ENCODE measurements at places on chromosomes 1 and 21.

DNA sequence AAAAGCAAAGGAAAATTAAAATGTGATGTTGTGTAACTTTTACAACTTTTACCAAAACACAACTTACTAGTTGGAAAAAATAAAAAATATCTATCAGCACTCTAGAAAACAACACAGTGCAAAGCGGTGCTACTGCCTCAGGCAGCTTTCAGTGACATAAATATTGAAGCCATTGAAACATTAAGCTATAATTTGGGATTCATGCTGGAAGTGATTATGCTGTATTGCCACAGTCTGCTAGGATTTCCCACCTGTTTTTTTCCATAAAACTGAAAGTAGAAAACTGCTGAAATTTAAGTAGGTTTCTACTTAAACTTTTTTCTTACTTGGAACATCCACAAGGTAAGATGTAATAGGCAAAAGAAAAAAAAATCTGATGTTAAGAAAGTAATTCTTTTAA lies 674.4 kb downstream of the KCNT2 start:
- DNase-seq = no peak

GRCh38 chr1:181675091-181675917 lies 192.0 kb downstream of the CACNA1E start:
- DNase-seq = no peak

GRCh38 chr1:26218906-26219494 lies 15.0 kb upstream of the CEP85 start:
- no peak for DNase-seq

DNA sequence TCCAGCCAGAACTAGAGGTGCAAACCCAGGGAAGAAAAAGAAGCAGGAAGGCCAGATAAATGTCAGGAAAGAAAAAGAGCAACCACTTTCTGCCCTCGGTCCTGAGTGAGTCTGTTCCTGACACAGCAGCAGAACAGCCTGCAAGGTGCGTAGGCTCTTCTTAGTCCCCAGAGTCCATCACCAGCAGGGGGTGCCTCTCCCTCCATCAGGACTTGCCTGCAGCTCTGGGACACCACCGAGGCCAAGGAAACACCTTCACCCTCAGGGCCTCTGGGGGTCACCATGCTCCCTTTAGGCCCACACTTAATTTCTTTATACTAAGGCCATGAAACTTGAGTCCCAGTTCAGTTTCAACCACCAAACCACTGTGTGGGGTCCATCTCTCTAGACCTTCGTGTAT lies 43.7 kb upstream of the NFASC start:
- DNase-seq = no peak

DNA sequence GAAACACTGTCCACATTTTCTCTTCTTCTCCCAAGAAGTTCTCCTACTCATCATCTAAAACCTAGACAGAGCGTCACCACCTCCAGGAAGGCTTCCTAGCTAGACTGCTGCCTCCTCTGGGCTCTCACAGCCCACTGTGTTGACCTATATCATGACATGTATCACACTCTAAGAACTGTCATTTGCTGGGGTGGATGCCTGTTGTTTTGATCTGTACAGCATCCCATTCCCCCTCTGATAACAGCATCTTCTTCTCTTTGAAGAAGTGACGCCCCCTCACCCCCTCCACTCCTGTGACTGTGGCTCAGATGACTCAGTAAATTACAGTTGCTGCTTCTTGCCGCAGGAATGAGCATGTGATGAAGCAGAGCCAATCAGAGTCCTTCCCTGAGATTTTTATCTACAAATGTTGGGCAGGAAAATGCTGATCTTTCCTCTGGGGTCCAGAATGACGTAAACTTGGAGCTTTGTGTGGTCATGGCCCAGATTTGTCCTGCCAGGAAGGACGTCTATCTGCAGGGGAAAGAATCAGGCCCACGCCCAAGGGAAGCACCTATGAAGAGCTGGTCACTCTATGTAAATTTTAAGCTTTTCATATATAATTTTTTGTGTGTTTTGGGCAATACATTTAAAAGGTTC lies 28.0 kb upstream of the FOXO6 start:
- no peak for DNase-seq

GRCh38 chr1:11805422-11806306 lies at the start of the genes CLCN6 and MTHFR:
CLCN6 (plus strand) TSS chr1:11806191; CDS start chr1:11806263, 72 bp downstream.
MTHFR (minus strand) TSS chr1:11805964; CDS start chr1:11803116, 2,848 bp downstream.
- peak; percentile 95 for DNase-seq

DNA sequence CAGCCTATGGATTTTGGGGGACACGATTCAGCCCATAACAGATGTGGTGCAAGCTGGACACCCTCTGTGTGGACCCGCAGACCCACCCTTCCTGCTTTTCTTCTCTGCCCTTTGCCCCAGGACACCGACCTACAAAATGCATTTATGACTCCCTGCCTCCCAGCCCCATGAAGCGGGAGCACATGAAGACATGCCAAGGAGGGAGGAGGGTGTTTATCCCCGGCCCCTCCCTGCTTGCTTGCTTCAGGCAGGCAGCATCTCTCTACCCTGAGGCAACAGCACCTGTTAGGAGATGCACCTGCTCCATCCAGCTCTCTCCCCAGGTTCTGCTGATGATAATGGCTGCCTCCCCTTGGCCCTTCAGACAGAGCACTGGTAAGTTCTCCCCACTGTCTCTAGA lies 187.5 kb downstream of the PSMG1 start:
- no peak for DNase-seq

DNA sequence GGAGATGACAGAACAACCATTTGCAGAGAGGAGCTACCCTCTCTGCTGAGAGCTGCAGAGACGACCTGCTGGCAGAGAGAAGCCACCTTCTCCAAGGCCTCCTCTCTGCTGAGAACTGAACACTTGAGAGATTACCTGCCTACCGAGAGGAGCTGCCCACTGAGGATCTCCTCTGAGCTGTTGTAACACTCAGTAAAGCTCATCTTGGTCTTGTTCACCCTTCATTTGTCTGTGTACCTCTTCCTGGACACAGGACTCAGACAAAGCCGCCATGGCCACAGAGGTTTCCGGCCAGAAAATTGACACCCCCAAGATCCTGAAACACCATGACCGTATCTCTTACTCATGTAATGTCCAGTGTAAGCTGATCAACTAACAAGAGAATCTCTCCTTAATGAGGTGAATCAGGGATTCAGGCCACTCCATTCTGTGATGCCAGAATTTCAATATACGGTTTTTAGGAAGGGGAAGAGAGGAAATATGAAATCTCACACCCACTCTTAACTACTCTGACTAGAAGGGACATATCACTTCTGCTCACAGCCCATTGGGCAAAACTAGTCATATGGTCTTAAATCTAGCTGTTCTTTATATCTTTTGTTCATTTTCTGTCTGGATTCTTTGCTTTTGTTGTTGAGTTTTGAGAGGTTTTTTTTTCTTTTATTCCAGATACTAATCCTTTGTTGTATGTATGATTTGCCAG lies 83.8 kb downstream of the RHOU start:
- no peak for DNase-seq

DNA sequence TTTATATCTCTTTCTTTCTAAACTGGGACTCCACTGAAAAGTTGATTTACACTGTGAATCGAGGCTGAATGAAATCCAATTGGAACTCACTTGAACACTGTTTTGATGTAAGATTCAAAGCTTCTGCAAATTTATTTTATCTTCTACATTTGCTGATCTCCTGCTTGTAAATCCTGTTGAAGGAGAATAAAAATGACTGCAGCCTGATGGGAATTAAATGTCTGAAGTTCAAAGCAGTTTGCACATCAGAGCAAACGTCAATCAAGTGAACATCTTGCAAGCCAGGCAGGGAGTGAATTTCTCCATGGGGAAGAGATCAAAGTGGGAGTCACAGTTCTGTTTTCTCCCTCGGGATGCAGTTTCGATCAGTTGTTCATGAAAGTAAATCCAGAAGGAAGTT lies 127.2 kb downstream of the CACHD1 start:
- no peak for DNase-seq

GRCh38 chr21:29219165-29219770 lies 79.5 kb upstream of the BACH1 start:
- DNase-seq = no peak

DNA sequence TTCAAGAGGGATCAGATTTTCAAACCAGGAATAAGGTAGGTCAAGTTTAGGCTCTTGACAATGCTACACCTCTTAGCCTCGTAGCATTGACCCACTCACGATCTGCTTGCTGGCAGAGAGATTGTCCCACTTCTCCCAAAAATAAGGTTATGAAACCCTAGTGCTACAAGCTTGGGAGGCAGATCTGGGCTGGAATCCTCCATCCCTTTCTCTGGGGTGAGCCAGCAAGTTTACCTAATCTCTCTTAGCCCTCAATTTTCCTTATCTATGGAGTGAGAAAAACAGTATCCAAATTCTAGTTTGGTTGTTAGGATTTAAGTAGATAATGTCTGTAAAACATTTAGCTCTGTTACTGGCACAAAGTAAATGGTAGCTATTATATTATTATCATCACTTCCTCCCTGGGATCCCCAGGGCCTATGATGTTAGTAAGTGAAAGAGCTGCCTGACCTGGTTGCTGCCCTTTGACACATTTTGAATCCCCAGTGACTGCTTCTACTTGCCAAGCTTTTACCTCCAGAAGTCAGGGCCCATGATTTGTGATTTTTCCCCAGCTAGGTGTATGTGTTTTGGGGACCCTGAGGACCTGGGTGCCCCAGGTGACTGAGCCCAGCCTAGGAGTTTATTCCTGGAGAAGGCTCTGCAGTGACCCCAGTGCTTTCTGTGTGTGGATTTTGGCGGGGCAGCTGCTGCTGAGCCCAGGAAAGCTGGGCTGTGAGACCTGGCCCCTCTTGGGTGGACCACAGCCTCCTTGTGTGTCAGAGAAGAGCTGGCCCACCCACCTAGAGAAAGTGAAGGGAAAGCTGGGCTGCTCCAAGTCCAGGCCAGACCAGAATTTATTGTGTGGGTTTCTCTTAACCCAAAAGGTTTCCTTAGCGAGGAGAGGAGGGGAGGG lies 48.2 kb upstream of the VANGL1 start:
- DNase-seq = no peak

GRCh38 chr1:15510611-15511405 lies 13.2 kb downstream of the CASP9 start:
- DNase-seq = no peak

DNA sequence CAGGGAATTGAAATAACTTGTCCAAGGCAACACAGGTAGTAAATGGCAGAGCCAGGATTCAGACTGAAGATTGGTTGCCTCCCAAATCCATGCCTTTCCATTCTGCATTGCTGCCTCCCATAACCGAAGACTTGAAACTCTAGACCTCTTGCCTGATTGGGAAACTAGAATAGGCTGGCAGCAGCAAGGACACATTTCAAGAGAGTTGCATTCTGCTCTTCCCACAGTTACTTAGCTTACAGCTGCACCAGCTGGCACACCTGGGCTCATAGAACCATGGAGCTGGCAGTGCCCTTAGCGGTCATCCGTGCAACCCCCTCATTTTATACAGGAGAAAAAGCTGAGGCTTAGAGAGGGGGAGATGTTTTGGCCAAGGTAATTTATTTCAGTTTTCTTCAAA lies 8.0 kb downstream of the TRNAU1AP start:
- DNase-seq = no peak

DNA sequence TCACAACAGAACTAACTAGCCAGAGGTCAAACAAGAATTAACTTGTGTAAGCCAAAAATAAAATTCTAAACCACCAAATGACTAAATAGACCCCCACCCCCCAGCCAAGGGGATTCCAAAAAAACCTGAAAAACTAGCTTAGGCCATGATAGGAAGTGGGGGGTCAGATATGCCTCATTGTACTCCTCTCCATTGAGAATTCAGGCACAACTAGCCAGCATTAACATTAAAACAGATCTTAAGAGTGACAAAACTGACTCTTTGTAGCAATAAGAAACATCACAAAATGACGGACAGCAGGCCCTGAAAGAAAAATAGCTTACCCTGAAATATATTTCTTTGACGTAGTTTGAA lies 103.0 kb upstream of the ETV3 start:
- DNase-seq = no peak

DNA sequence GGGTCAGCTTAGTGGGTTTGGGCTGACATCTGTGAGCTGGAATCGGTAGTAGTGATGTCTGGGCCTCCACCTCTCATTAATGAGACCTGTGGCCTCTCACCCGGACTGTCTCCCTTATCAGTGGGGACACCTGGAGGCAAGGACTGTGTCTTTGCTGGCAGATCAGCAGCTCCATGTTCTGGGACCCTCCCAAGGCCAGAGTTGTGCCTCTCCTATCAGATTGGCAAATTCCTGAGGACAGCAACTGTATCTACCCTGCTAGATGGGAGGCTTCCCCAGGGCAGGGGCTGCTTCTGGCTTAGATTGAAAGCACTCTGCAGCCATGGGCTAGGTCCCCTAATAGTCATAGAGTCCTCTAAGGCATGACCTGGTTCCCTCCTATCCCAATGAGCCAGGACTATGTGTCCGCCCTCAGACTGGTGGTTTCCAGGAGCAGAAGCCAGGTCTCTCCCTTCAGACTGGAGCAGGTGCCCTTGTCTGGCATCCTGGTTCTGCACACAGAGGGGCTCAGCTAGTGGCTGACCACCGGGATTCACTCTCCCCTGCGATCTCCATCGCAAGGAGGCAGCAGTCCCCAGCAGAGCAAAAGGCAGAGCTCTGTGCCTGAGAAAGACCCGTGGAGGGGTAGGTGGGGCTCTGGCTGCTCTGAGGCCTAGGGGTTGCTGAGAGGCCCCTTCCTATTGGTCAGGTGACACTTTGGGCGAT lies 5.8 kb downstream of the DRAXIN start:
- DNase-seq = no peak

DNA sequence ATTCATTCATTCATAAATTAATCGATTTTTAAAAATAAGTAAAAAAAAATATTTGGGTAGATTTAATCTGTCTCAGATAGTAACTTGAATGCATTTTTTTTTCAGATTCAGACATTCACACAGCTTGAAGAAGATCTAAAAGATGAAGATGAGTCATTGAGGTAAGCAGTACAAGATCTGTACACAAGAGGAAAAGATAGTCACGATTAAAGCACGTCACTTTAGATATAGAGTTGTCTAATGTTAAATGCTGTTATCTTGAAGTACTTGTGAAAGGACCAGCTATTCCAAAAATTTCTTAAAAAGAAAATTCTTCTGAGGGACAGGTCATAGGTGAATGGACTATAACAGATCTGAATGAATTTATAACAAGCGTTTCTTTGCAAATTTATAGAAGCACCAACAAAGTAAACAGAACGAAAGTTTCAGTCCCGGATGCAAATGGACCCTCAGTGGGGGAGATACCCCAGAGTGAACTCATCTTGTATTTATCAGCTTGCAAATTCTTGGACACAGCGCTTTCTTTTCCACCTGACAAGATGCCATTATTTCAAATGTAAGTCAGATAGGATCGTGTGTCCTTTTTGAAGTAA lies 31.2 kb upstream of the MORC3 start:
- no peak for DNase-seq

GRCh38 chr1:204275695-204276370 lies 62.0 kb upstream of the GOLT1A start:
- no peak for DNase-seq

DNA sequence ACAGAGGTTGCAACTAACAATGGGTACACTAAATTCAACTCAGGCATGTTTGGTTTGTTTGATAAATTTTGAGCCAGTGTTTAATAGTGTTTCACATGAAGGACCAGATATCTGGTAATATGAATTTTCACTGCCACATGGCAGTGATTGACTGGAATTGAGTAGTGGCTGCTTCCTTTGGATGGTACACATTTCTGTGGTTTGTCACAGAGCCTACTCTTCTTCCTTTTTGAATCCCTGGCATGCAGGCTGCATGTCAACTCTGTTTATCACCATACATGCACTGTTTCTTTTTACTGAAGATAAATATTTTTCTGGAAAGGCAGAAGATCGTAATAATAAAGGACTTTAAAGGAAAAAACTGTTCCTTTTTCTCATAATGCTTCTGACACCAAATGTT lies 35.5 kb downstream of the SDCCAG8 start:
- DNase-seq = no peak

All from activated CD8-positive, alpha-beta memory T cell treated with anti-CD3 and anti-CD28 coated beads for 48 hours (primary cell).